ENCODE measurements at places on chromosomes 2 and 18.
A peak's percentile ranks its signal among the peaks of the same experiment; 100 is the strongest.

DNA sequence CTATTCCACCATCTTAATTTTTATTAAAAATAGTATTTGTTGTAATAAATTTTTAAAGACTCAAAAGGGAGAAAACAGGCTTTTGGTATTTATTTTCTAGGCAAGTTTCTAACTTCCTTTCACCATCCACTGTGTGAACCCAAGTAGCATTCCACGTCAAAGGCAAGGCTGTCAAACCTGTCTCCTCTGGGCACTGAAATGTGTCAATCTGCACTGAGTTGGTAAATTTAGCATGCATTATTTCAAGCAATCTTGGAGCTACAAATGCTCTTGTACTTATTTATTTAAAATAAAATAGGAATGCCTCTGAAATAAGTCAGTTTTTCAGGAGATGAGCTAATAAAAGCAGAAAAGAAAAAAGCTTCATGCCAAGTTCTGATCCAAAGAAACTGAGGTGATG, 130.9 kb upstream of the CNTNAP5 start:
- no peak for DNase-seq

DNA sequence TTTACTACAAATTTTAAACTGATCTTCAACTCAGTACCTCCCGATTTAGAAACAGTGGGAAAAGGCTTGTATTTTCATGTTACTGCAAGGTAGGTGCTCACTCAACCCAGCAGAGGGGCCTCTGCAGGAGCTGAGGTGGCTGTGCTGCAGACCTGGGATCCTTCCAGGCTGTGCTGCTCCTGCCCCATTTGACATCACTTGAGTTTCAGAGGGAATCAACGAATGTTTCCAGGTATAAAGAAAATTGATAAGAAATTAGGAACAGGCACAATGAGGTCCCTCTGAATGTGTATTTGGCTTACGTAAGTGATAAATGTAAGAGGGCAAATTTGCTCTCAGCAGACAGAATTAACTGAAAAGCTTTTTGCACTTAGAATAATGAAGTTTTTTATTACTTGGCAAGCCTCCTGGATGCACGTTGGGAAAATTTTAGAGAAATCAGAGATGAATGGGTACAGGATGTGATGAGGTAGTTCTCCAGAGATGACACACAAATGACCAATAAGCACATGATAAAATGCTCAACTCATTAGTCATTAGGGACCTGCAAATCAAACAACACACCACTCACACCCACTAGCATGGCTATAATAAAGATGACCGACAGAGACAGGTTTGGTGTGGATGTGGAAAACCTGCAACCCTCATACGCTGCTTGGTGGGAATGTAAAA, 114.0 kb downstream of the NOL10 start:
- no peak for DNase-seq

- DNase-seq: no peak
Measured at GRCh38 chr2:183267148-183267827, 143.0 kb downstream of the NUP35 start.

- DNase-seq: no peak
Measured at GRCh38 chr18:59649591-59649990, 47.6 kb downstream of the CCBE1 start.

- peak; percentile 80 for DNase-seq
Measured at GRCh38 chr18:50429207-50429948, 54.5 kb downstream of the SKA1 start.

- no peak for DNase-seq
Measured at GRCh38 chr2:190209559-190209958, 110.1 kb downstream of the HIBCH start.

GRCh38 chr18:25455646-25456045, 103.7 kb upstream of the ZNF521 start:
- DNase-seq: no peak

GRCh38 chr18:38023871-38024270, 458.3 kb upstream of the CELF4 start:
- DNase-seq: no peak

- no peak for DNase-seq
Measured at GRCh38 chr2:215365184-215365658, 53.4 kb downstream of the ATIC start.

DNA sequence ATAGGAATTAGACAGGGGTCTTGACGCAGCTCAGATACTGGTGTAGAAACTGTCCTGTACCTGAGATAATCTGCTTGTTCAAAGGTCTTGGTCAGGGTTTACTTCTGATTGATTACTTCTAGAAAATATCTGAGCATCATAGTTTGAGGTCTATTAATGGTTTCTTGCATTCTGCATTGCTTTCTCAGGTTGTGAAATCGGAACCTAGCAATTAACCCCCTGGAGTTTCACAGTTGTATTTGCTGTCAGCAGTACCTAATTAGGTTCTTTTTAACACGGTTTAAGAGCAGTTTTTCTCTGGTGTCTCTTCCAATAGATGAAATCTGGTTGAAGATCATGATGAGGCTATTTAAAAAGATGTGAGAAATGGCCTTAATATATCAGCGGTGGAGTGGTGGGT, 428.6 kb upstream of the SYT4 start:
- DNase-seq: no peak

DNA sequence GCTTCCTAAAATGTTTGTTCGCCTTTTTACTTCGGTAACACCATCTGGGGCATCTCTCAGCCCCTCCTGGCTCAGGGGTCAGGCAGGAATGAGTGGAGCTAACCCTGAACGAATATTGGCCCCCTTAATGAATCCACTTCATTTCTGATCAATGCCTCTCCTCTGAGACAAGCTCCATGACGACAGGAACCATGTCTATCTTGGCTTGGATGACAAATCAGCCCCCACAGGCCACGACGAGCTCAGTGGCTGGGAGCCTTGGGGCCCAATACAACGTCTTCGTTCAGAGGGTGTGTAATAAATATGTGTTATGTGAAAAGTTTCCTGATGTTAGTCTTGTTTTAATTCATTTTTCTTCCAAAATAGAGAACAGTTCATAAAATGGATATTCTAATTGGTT, 133.0 kb downstream of the COL6A3 start:
- DNase-seq: no peak

DNA sequence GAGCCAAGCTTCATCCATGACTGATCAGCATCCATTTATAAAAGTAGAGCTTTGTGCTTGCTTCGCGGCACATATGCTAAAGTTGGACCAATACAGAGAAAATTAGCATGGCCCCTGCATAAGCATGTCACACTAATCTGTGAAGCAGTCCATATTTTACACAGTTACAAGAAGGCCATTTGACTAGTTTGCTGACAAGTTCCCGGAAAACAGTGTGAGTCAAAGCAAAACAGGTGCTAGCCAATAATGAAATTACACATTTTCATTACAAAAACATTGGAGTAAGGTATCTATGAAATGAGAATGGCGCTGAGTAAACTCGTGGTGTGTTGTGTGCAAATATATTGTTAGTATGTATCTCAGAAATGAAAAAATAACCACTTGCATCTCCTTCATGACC, 4.7 kb downstream of the ANKRD62 start:
- DNase-seq: no peak

GRCh38 chr18:75132098-75132870, 76.7 kb downstream of the PTGR3 start:
- DNase-seq: no peak

DNA sequence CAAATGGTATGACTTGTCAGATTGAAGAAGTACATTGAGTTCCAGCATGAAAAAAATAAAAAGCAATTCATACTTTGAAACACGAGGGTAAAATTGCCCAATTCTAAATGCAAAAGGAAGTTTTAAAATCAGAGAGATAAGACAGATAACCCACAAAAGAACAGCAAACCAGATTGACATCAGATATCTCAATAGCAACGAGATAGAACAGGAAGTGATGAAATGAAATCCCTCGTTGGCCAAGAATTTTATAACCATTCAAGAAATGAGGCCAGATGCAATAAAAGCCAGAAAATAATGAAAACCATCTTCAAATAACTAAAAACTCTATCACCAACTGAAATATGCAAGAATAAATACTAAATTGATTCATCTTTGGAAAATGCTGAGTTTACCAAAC, 172.8 kb downstream of the CD226 start:
- DNase-seq: peak; percentile 63

GRCh38 chr2:186822323-186822722, 26.6 kb downstream of the ZSWIM2 start:
- DNase-seq: no peak

DNA sequence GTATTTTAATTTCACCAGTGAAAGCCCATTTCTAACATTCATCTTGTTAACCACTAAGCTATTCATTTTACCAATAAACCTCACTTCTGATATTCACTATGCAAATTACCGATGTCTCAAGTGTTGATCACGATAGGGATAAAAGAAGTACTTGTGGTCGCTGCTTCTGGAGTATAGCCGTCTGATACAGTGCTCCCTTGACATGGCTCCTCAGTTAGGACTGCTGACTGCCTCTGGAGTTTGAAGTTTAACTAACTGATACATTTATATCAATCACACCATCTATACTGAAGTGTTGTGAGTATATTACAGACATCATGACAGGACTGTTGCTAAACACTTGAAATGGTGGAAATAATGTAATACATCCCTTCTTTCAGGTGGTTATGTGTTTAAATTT, 95.6 kb downstream of the EHBP1 start:
- DNase-seq: no peak

DNA sequence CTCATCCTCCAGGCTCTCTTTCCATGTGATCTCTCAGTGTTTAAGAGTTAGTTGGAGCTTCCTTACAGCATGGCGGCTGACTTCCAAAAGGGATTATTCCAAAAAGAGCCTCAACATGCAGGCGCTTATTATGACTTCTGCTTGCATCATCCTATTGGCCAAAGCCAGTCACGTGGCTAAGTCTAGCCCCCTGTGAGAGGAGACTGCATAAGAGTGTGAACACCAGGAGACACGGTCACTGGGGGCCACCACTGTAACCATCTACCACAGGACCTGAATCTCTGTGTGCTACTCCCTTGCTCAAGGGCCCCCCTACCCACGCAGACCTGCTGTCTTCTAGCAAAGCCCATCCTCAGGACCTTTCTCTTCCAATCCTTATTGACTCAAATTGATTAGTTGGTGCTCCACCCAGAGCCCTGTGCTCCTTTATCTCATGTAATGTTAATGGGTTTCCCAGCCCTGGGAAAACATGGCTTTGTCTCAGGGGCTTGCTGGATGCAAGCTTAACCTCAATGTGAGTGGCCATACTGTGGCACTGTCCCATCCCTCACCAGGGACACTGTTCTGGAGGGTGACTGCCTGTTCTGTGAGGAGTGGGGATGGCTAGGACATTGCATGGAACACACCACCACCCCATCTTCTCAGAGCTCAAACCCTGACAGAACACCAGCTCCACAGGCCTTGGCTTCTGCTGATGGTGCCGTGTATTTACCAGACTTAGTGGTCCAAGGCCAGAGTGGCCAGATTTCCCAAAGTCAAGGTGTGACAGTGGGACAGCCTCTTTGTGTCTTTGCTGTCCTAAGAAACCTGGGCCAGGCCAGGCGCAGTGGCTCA, 4.2 kb downstream of the IL1RN start:
- DNase-seq: no peak

DNA sequence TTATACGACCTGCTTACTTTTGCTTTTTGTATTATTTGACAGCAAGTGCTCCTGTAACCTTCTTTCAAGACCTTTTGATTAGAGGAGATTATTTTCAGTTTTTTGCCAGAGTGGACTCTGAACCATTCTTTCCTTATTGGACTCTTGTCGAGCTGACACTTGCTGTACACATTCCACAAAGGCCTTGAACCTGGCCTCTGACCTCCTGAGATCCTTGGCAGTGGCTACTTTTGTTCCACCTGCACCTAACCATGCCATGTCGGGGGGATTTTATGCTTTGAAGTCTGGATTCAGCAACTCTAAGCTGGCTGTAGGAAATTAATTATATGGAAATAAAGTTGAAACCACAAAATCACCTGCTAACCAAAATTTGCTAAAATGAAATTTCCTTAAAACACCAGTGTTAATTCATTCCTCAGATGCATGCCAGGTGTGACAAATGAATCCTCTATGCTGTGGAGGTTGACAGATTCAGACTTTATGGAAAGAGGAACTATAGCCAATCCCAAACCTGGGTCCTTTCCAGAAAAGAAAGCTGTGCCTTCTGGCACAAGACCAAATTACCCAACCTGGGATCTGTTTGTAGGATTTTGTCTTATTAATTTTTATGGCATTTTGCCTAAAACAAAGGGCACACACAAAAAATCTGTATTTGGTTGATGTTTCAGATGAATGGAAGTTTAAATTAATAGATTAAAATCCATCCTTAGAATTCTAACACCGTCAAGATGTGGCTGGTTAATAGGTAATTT, 110.4 kb downstream of the CDC42EP3 start:
- peak; percentile 26 for DNase-seq

GRCh38 chr18:616380-616995, 19.7 kb downstream of the CLUL1 start:
- DNase-seq: peak; percentile 86

DNA sequence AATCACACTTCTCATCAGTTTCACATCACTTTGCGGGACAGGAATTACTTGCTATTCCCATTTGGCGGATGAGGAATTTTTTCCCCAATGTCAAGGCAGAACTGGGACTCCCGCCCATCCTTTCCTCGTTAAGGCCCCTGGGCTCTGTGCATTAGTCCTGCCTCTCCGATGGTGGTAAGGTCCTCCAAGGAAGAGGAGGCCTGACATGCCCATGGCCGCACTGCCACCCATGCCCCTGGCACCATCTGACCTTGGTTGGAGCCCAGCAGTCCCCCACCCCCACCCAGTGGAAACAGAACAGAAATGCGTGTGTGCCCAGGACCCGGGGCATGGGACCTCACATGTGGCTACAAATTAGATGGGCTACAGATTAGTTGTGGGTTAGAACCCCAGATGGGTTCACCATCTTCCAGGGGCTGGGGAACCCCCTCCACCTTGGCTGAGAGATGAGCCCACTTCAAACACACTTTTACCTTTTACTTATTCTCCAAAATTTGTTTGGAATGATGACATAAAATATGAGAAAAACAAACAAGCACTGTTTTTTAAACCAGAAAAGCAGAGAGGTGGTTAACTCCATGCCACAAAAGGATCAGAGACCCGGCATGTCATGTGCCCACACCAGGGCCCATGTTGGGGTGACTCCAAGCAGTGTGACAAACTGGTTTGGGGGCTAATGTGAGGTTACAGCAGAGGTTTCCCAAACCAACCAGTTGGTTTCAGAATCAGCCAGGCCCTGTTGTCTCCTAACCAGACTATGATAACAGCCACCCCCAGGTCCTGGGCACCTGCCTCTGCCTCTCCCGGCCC, 11.0 kb upstream of the DUSP2 start:
- DNase-seq: no peak

DNA sequence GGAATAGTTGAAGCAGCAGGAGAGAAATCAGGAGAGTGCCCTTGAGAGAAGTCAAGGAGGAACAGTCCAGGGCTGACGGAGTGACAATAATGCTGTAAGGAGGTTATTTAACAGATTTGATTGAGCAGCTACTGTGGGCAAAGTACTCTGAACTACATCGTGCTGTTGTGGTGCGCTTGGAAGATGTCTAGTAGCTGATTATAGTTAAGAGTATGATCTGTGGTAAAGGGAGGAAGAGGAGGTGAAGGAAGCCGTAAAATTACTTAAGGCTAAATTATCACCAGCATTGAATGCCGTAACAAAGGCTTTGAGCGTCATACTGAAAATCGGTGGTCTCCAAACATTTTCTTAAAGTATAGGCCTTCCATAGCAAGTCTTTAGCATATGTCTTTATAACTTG, 4.5 kb downstream of the PCBP1 start:
- peak; percentile 56 for DNase-seq

GRCh38 chr18:12451428-12451827, 43.7 kb downstream of the PRELID3A start:
- no peak for DNase-seq

GRCh38 chr2:64639691-64640090, 14.0 kb downstream of the SERTAD2 start:
- DNase-seq: no peak

Data from hematopoietic multipotent progenitor cell treated with erythropoietin and hydrocortisone succinate and interleukin-3 and kit ligand, for 6 days (in vitro differentiated cells).